Fibroblast of skin of left biceps (primary cell): ENCODE measurements at places on chromosomes 2 and 18.

- DNase-seq, result no peak
Measured at GRCh38 chr2:166293984-166294383, 81.8 kb downstream of the SCN9A start.

DNA sequence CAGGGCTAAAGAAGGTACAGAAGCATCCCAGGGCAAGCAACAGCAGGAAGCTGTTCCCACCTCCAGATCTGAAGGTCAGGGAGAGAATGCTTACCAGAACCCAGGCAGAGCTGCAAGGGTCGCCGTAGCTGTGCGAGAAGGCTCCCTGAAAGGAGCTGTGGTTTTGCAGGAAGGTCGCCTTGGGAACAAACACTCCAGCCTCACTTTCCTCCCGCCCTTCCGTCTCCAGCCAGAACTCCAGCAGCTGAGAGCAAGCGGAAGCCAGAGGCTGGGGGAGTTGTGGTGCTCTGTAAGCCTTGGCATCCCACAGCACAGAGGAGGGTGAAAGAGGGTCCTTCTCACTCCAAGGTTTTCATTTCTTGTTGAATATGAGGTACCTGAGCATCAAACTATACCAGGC is 18.3 kb upstream of the ICOS start:
- no peak for DNase-seq

- no peak for DNase-seq
Measured at GRCh38 chr2:172339371-172340010, 87.9 kb upstream of the ITGA6 start.

- DNase-seq, result no peak
Measured at GRCh38 chr2:179377296-179377695, 112.7 kb upstream of the SESTD1 start.

- no peak for DNase-seq
Measured at GRCh38 chr2:67613227-67613626, 216.1 kb downstream of the ETAA1 start.

GRCh38 chr2:131588152-131588873 is 60.6 kb downstream of the CCDC74A start:
- DNase-seq, result no peak

DNA sequence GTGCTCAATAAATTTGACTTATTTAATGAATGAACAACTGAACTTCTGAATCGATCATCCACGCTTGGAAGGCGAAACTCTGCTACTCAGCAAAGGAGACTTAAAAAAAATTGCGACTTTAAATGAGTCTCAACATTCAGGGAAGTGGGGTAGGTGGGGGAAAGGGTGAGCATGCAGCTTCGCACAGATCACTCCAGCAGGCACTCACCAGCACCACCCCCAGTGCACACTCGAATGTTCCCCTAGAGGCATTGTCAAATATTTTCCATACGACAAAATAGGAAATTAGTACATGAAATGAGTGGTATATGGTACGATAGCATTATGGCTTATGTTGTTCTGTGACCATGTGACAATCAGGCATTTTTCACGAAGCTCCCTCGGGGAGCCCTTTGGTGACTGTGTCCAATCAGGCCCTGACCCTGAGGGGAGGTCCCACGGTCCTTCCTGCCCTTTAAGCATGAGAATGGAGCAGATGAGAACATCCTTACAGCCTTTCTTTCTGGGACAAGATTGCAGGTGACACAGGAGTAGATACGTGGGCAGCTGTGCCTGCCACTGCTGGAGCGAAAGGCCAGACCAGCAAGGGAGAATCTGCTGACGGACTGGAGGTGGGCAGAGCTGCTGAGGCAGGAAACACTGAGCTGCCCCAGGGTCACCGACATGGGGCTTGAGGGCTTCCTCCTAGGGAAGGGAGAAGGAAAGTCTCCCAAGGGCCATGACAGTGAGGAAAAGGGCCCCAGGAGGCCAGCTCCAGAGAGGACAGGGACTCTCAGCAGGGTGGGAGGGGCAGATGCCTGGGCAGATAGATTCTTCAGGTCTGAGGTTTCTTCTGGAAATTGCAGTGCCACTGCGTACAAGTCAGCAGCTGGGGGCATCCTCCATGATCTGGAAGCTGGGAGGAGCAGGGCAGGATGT is 101.3 kb upstream of the ID2 start:
- DNase-seq, result no peak

DNA sequence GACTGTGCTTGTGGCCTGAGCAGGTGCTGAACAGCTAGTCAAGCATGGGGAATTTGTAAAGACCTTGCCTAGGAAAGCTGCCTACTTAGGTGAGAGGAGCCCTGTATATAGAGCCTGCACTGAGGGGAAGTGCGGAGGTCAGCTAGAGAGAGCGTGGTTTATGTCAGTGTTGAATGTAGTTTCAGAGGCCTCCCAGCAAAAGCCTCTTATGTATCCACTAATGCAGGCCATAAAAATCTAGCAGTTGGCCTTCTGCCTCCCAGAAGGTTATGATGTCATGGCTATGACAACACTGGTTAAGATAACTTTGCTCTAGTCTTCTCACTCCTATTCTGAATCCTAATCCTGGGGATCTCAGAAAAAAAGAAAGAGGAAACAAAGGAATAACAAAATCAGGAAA is 88.9 kb downstream of the ASXL3 start:
- no peak for DNase-seq

DNA sequence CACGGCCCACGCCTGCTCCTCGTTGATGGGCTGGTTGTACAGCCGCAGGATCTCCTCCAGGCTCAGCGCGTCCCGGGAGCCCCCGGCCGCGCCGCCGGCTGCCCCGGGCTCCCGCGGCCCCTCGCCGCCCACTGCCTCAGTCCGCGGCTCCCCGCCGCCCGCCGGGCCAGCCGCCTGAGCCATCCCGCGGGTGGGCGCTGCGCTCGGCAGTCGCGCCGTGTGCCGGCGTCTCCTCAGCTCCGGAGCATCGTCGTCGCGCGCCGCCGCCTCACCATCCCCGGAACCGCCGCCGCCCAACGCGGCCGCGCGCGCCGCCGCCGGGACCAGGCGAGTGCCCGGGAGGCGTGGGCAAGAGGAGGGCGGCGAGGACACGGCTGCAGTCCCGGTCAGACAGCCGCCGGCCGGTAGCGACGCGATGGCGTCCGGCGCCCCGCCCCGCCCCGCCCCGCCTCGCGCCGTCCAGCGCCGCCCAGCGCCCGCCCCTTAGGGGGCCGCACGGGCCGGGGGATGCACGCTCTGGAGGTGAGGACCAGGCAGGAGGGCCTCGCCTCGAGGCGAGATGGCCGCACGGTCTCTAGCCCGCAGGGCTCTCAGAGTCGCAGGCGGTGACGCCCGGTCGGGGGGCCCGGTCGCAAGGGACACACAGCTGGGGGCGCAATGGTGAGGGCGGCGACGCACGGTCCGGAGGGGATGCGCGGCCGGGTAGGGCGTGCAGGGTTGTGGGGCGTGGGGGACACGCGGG is at the start of gene SPIRE1:
Gene SPIRE1 (minus strand): TSS at position 424 of the 742 bp plus-strand sequence. CDS start 241 bp downstream, at position 183.
- DNase-seq, result no peak

DNA sequence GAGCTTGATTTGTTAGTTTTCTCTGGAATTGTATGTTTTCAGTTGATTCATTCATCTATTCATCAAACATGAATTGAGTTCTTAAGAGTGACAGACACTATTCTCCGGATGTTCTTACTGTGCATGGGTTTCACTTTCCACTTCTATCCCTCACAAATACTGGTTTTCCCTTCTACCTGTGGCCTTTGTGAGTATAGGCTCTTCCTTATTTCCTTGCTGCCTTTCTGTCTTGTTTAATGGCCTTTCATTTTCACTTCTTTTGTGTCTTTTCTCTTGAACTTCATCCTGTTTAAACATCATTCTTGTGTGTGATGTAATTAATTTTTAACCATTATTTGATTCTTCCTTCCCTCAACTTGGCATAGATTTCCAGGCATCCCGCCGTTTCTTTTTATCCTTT is 90.7 kb downstream of the CRIM1 start:
- DNase-seq, result no peak

- DNase-seq, result no peak
Measured at GRCh38 chr18:76136701-76137100, 358.3 kb downstream of the ZNF516 start.

GRCh38 chr2:157820193-157820592 is 55.9 kb downstream of the ACVR1 start:
- DNase-seq, result no peak

GRCh38 chr2:80141007-80141726 is 163.4 kb downstream of the LRRTM1 start:
- DNase-seq, result no peak

DNA sequence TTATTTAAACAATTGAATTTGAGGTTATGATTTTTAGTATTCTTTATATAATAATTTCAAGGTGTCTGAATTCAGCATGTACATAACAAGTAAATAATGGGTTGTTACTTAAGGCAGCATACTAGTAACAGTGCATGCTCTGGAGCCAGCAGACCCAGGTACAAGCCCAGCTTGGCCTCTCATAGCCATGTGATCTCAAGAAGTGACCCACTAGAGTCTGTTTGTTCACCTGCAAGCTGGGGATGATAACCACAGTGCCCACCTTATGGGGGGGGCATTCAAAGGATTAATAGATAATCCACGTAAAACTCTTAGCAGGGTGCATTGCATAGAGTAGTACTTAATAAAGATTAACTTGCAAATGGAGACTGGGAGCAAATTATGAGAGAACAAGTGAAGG is 163.6 kb downstream of the TRABD2A start:
- no peak for DNase-seq

DNA sequence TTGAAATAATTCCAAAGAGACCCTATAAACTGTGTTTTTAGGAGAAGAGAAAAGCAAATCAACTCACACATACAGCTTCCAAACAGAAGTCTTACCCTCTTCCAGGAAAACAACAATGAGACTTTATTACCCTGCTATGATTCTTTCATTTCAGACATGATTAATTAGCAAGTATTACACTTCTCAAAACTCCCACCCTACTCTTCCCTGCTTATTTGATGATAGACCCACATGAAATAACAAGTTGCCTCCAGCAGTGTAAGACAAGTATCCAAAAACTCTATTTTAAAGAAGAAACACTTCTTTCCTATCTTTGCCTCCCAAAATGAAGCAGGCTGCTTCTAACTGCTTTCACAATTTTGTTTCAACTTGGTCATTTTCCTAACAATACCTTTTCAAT is 4.1 kb downstream of the FIGN start:
- DNase-seq, result no peak

- DNase-seq, result no peak
Measured at GRCh38 chr2:31483246-31483645, 68.7 kb upstream of the XDH start.

DNA sequence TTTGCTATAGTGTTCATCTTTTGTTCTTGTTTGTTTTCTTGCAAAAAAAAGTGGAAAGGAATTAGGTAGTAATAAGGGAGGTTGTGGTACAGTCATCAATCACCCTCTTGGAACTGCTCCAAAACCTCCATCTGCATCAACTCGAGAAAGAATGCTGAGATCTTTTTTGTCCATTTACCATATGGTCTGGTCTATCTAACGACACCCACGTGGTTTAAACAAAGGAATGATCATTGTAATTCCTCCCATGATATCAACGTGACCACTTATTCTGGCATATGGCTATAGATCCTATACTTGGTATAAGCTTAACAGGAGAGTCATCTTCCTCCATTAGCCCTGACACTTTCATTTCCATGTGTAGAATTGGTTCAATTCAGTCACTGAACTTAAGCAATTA is 1025.3 kb upstream of the NXPH2 start:
- no peak for DNase-seq

- DNase-seq, result no peak
Measured at GRCh38 chr2:46162329-46163097, 134.7 kb upstream of the EPAS1 start.

- no peak for DNase-seq
Measured at GRCh38 chr18:48002933-48003365, 72.5 kb upstream of the SMAD2 start.

DNA sequence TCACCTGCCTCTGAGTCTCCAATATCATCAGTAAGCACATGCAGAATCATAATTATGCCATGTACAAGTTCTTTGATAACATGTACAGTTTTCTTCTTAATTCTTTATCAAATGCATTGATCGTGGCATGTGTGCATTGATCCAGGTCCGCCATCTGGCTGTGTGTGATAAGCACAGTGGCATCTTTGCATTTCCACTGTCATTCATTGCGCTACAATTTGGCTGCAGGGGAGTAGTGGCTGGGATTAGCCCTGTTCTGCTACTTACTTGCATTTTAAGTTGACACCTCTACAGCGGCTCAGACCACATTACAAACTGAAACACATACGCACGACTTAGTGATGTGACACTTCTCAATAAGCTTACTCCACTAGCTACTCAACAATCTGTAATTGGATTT is 83.6 kb upstream of the OTX1 start:
- DNase-seq, result no peak

- no peak for DNase-seq
Measured at GRCh38 chr2:128208023-128208422, 110.6 kb downstream of the HS6ST1 start.
